Activated CD8-positive, alpha-beta memory T cell treated with anti-CD3 and anti-CD28 coated beads for 1 hour (primary cell): ENCODE measurements at places on chromosomes 16 and 17.

- DNase-seq, result no peak
Measured at GRCh38 chr17:76261421-76262215, 3.5 kb upstream of the UBALD2 start.

DNA sequence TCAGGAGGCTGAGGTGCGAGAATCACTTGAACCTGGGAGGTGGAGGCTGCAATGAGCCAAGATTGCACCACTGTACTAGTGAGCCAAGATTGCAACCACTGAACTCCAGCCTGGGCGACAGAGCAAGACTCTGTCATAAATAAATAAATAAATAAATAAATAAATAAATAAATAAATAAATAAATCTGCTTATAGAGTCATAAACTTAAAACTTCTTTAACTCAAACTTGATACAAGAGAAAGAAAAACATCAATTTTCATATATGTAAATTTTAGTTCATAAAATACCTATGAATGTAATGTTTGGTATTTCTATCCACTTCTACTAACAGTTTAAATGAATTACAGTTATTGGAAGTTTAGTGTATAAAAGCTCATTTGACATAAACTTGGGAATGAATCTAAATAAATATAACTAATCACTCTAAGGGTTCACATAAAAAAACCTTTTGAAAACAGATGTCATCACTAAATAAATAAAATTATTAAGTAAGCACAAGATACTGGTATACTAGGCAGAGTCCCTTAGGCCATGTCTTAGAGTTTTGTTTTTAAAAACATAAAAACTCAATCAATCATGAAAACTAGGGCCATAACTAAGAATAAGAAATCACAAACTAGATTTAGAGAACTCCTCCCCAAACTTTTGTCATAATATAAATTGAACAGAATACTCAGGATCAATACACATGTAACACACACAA is 54.1 kb downstream of the SMURF2 start:
- no peak for DNase-seq

DNA sequence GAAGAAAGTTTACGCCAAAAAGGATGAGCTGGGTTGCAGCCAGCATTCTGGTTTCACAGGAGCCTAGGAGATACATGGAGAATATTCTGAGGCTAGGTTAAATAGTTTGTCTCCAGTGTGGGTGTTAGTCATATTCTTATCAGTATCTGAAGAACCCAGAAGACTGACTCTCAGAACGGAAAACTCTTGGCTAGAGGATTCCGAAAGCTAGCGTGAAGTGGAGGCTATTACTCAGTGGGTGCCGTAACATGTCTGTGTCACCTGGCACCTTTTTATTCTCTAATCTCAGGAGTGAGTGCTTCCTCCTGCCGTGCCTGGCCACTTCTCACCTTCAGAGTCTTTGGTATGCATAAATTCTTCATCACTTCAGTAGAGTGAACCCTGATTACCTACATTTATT is 199.5 kb downstream of the WWOX start:
- no peak for DNase-seq

DNA sequence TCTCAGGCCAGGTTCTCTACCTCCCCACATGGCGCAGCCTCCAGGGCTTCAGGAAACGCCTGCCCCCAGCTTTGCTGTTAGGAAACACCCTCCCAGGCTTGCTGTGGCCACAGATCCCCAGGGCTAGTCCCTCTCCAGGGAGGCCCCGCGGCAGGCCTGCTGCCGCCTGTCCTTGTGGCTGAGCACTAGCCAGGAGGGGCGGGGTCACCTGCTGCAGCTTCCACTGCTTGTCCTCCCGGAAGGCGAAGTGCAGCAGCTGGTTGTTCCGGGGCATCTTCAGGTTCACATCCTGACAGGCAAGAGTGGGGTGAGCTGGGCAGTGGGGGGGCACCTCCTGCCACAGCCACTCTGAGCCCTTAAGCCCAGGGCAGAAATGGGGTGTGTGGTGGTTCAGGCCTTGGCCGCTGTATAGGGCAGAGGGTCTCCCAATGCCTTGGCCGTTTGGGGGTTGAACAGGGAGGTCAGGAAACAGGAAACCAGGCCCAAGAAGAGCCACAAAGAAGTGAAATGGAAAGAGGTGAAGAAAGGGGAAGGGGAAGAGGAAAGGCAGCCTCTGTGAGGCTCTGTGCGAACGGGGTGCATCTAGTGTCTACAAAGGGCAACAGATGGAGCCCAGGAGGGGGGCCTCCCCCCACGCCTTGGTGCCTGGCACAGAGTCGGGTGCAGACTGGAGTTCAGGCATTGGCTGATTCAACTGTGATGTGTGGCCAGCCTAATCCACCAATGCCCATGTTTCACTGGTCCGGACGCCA is 2.0 kb downstream of the ROGDI start:
- no peak for DNase-seq

DNA sequence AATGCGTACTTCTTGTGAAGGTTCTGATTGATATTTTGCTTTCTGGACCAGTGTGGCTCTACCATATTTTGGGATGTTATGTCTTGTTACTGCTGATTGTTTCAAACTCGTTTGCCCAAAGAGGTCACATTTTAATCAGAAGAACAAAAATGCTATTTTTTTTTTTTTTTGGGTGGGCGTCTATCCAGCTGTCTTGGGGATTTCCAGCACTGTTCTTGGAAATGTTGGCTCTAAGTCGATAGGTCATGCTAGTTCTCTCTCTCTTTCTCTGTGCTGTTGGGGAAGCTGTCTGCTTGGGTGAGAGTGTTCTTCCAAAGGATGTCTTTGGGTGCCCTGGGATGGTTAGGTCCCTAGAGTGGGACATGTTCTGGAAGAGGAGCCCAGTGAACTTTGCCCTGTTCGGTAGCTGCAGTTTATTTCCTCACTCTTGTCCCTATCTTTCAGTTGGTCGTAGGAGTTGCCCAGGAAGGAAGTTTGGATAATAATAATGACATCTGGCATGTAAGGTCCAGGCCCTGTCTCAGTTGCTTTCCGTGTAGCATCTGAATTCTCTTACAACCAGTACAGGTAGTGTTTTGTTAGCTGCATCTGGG is 2.9 kb downstream of the IRF8 start:
- no peak for DNase-seq

DNA sequence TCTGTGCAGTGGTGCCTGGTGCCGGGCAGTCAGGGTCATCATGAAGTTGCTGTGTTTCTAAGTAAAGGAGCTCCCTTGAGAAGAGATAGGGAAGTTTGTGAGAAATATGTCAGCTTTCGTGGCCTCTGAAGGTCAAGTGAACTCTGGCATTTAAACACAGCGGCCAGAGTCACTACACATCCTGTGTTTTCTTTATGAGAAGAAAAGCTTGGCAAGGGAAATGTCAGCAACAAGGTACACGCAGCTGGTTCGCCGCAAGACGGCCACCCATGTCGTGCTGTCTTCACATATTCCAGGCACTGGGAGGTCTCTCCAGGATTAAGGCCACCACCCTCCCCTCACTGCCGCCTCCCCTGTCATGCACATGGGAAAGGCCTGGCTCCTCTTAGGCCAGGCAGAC is 33.2 kb upstream of the PEMT start:
- DNase-seq, result no peak

- no peak for DNase-seq
Measured at GRCh38 chr17:28610376-28610775, 3.6 kb downstream of the RSKR start.

- DNase-seq, result no peak
Measured at GRCh38 chr16:50040018-50040417, 15.0 kb downstream of the CNEP1R1 start.

- DNase-seq, result no peak
Measured at GRCh38 chr17:50920891-50921586, 54.9 kb upstream of the TOB1 start.

DNA sequence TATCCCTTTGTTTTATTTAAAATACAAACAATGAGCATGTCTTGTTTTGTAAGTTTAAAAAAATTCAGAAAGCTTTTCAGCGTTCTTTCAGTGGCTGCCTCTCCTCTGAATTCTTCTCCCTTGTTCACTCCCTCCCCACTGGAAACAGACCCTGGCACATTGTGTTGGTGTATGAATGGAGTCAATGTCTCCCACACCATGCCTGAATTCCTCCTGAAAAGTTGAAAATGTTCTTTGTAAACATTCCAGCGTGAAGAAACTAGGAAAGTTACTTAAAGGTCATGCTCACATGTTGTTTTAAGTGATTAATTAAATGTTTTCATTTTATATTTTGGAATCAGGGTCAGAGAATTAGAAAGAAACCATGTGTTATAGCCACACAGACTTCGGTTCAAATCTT is 136.9 kb upstream of the DYNLRB2 start:
- no peak for DNase-seq

- no peak for DNase-seq
Measured at GRCh38 chr16:72838951-72839350, 209.0 kb downstream of the ZFHX3 start.

- DNase-seq, result no peak
Measured at GRCh38 chr17:39781031-39781860, 43.5 kb downstream of the GRB7 start.

GRCh38 chr17:29568331-29569244 is at the start of gene TP53I13:
TP53I13 (plus strand) TSS chr17:29568701; CDS start chr17:29568759, 58 bp downstream.
- peak; percentile 66 for DNase-seq

DNA sequence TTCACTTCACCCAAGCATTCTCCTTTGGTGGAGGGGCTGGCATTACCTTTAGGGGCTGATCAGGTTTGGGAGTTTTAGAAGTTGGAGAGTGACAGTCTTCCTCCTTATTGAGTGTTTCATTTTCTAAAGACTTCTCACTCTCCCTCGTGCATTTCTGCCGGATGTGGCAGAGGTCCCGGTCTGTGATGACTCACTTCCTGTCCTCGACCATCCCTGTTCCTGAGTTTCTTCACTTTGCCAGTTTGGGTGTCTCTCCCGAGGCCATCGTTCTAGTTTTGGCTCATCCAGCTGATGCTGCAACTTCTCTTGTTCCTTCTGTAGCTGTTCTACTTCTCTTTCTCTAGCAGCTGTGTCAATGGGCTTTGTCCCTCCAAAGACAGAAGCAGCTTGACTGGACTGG is 104.3 kb downstream of the PHKB start:
- DNase-seq, result no peak

DNA sequence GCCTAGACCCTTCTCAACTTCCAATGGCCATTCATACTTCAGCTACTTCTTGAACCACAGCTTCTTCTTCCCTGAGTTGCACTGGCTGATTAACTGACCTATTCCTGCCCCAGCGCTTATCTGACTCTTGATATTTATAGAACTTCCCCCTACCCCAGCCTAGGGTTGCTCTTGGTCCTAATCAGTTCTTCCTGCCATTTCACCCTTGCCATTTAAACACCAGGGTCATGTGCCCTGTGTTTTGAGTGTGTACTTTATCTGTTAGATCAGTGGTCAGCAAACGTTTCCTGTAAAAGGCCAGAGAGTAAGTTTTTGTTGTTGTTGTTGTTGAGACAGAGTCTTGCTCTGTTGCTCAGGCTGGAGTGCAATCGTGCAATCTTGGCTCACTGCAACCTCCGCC is 82.4 kb upstream of the COX10 start:
- DNase-seq, result no peak

- DNase-seq, result no peak
Measured at GRCh38 chr17:74008196-74008595, 195.3 kb upstream of the RPL38 start.

- no peak for DNase-seq
Measured at GRCh38 chr16:85680352-85680944, 8.3 kb downstream of the GINS2 start.

- no peak for DNase-seq
Measured at GRCh38 chr17:29576214-29577000, 7.9 kb downstream of the TP53I13 start.

GRCh38 chr16:76639685-76640289 is 362.6 kb downstream of the CNTNAP4 start:
- DNase-seq, result no peak

DNA sequence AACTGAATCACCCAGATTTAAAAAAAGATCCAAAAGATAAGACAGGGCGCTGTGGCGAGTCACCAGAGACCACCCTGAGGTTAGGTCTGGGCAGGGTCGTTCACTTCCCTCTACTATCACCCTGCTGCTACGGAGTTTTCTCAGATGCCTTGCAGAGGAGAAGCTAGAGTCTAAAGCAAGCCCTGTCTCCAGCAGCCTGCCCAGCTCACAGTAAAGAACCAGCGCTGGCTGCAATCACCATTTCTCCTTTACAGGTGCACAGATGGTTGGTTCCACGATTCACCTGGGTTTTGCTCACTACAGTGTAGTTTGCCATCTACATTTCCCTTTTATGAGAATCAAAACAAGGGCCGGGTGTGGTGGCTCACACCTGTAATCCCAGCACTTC is 71.3 kb downstream of the SRCIN1 start:
- no peak for DNase-seq

- DNase-seq, result no peak
Measured at GRCh38 chr16:72508191-72508590, 336.2 kb upstream of the PMFBP1 start.

GRCh38 chr16:14087590-14088154 is 16.6 kb downstream of the MRTFB start:
- no peak for DNase-seq

- no peak for DNase-seq
Measured at GRCh38 chr16:25570131-25570530, 121.6 kb upstream of the HS3ST4 start.

GRCh38 chr16:89349947-89350633 is 132.6 kb downstream of the ZNF778 start:
- DNase-seq, result no peak

GRCh38 chr16:71885261-71885650 is 1.3 kb upstream of the ZNF821 start:
- no peak for DNase-seq

GRCh38 chr17:82863941-82864712 is 24.3 kb upstream of the ZNF750 start:
- peak; percentile 66 for DNase-seq

DNA sequence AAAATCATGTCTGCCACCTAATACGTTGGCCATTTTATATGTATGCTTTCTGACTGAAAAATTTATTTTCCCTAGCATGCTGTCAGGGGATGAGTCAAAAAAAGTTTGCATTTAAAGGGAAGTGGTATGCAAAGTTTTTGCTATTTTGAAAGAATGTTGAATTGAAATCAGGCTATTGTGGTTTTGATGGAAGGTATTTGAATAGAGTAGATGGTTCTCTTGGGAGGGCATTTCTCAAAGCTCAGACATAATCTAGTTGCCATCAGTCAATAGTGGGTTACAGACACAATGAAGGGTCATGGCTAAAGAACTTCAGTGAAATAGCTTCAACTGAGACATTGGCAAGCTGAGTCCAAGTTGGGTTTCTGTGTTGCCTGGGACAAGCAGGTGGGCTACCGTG is 102.4 kb downstream of the MAP2K6 start:
- no peak for DNase-seq

DNA sequence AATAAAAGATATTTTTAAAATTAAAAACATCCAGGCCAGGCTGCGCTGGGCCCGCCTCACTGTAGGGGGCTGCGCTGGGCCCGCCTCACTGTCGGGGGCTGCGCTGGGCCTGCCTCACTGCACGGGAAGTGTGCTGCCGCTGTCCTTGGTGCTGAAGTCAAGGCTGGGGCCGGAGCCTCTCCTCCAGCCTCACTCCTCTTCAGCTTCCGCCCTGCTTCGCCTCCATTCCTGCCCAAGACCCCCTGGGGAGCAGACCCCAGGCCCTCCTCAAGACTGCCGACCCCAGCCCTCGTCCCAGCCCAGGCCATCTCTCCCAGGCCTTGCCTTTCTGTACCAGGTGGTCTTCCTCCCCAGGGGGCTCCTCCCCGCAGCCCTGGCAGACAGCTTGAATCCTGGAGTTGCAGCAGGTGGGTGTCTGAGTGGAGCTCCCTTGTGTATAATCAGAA is 26.2 kb downstream of the ENDOV start:
- DNase-seq, result peak; percentile 32
